Iris pigment epithelial cell (primary cell): ENCODE measurements at places on chromosomes 2 and 18.
A peak's percentile ranks its signal among the peaks of the same experiment; 100 is the strongest.

DNA sequence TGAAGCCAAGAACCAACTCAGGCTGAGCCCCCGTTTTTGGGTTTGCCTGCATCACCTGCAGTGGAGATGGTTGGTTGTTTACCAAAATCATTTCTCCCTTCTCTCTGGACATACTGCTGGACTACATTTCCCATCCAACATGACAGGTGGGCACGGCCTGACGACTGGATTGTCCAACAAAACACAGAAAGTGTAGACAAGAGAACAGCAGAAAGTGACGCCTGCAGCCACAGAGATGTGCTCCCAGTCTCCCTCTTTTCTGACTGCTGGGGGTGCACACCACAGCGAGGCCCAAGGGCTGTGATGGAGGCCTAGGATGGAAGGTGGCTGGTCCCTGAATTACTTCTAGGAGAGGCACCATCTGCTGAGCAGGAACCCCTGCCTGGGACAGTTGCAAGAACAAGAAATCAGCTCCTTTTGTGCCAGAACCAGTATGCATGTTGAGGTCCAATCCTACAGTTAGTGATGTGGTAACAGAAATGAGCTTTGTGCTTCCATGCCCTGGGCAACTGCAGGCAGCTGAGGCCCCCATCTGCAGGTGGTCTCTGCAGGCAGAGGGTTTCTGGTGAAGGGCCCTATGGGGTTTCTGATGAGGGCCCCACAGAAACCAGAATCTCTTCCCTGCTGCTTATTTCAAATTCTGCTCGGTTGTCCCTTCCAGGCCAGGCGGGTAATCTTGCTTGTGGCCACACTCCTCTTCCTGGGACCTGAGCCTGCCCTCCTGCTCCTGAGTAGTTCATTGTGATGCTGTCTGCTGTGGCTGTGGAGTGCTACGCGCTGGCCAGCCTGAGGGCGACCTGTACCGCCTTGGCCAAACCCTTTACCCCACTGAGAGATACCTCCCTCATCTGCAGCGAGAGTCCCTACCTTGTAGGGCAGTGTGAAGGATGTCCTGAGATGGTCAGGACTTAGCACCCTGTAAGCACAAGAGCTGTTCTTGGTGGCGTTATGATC is 168.3 kb downstream of the ASB1 start:
- DNase-seq, result no peak

- DNase-seq, result no peak
Observed at GRCh38 chr2:175630280-175631244, 371.5 kb downstream of the LNPK start.

- no peak for DNase-seq
Observed at GRCh38 chr2:383888-384287, 96.0 kb upstream of the ALKAL2 start.

DNA sequence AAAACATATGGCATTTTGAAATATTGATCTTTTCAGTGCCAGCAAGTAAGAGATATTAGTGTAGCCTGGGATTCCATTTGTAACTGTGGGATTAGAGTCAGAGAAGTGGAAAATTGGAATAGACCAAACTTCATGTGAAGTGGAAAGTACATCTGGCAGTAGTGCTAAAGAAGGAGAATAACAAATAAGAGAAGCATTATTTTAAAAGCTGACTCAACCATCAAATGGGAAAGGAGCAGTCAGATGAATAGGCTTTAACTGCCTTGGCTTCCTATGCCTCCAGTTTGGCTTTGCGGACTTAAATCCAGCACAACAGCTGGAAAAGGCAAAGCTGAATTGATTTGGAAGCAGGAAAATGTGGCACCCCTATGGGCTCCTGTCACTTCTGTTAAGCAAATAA is 623.1 kb downstream of the TSN start:
- no peak for DNase-seq

- peak; percentile 82 for DNase-seq
Observed at GRCh38 chr2:159073256-159073655, 104.8 kb downstream of the TANC1 start.

DNA sequence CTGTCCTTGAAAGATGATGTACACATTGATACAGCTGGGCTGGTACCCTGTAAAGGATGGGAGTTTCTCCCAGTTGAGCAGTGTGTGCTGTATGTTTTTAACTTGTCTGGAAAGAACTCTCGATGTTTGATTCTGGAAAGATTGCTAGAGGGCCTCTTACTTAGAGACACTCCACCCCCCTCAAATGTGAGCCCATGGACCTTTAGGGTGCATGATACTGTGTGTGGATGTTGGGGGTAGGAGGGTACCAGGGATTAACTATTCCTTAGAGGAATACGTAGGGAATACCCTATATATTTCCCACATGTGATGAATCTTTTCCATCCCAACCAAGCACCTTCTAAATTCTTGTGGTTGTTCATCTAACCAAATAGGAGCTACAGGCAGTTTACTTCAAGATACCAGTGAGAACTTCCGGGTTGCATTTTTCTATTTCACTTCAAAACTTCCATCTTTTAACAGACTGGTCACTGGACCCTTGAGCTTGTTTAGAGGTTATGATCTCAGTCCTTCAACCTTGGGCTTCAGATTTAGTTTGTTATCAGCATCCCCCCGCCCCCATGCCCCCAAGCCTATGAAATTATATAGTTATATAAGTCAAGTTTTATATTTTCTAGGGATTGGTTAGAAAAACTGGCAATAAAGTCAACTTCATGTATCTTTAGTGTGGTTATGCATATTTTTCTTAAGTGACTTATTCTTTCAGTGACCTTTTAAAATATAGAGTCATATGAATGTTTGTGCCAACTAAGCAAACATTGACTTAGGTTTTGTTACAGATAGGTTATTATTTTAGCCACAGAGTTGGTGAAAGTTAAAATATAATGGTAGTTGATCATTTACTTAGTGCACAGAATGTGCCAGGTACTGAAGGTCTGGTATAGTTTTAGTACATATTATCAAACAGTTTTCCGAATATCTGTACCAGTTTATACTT is 18.2 kb downstream of the AFTPH start:
- no peak for DNase-seq

DNA sequence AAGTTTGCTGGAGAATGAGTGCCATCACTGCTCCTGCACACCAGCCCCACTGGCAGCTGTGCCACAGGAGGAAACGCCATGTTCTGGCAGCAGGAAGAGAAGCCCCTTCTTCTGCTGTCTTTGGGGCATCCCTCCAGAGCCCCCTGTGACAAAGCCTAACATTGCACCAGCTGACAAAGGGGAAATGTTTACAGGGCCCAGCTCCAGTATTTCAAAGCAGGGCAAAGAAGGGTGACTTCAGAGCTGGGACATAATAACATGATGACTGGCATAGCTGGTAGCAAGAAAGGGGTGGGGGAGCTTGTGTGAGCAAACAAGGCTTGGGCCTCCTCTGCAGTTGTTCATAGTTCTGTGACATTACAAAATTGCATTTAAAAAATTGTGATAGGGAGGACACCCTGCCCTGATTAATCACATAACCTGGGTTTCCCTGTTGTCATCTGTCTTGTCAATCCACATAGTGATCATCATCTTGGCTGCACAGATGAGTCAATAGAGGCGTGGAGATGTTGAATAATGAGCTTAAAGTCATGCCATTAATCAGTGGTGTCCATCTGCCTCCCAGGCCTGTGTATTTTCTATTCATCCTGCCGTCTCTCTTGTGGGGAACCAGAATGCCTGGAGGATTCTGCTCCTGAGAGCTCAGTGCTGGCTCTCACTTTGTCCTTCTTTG is 29.1 kb upstream of the PDIA6 start:
- no peak for DNase-seq

- DNase-seq, result peak; percentile 11
Observed at GRCh38 chr18:36752929-36753865, 75.6 kb downstream of the TPGS2 start.

- no peak for DNase-seq
Observed at GRCh38 chr18:23351521-23351920, 101.6 kb upstream of the RIOK3 start.

DNA sequence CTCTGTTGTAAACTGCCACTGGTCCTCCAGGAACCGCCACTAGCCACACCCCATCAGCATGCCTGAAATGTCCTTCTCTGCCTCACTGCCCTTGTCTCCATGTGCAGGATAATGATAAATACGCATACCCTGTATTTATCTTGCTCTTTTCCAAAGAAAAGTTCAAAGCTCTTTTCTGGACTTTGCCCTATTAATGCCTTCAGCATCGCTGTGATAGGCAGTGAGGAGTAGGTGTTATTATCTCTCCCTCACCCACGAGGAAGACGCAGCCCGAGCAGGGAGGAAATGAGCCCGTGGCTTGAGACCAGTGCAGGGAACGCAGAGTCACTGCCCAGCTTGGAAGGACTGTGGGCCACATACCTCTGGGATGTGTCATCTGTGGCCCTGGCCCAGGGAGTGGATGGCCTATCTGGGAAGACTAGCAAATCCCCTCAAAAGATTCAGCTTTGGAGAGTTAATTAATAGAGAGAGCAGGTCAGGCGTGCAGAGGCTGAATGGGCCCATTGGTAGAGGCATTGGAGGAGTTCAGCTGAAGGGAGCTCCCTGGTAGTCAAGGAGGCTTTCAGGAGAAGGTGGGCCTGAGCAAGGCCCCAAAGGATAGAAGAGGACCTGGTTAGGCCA is 39.5 kb upstream of the MCFD2 start:
- peak; percentile 89 for DNase-seq

GRCh38 chr2:109683452-109683851 is 69.3 kb downstream of the SOWAHC start:
- no peak for DNase-seq

- DNase-seq, result peak; percentile 48
Observed at GRCh38 chr2:54366487-54367280, 89.4 kb upstream of the SPTBN1 start.

- DNase-seq, result no peak
Observed at GRCh38 chr2:188129677-188130076, 162.0 kb upstream of the GULP1 start.

DNA sequence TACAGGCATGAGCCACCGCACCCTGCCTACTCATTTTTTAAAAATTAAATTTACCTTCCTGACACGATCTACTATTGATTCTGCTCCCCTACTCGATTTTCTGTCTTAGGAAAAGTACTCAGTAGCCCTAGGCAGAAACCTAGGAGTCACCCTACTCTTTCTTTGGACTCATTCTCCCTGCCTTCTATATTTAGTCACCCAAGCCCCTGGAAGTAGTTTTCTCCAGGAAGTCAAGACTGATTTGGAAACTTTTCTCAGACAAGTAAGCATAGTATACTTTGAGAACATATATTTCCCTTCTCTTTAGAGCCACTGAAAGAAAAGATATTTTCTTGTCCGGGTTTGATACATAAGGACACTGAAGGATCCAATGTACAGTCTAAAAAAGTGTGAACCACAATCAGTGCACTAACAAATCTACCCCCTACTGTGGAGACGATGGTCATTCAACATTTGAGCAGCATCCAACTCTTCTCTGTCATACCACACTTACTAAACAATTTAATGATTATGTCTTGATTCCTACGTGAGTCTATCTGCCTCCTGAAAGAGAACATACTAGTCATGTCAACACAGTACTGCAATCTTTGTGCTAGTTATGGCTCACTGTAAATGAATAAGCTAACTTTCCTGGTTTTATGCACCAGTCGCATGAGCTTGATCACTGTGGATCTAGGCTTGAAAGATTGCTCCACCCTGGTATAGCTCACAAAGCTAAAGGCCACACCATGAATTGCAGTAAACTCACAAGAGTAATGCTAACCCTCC is 19.8 kb downstream of the YWHAQ start:
- no peak for DNase-seq

DNA sequence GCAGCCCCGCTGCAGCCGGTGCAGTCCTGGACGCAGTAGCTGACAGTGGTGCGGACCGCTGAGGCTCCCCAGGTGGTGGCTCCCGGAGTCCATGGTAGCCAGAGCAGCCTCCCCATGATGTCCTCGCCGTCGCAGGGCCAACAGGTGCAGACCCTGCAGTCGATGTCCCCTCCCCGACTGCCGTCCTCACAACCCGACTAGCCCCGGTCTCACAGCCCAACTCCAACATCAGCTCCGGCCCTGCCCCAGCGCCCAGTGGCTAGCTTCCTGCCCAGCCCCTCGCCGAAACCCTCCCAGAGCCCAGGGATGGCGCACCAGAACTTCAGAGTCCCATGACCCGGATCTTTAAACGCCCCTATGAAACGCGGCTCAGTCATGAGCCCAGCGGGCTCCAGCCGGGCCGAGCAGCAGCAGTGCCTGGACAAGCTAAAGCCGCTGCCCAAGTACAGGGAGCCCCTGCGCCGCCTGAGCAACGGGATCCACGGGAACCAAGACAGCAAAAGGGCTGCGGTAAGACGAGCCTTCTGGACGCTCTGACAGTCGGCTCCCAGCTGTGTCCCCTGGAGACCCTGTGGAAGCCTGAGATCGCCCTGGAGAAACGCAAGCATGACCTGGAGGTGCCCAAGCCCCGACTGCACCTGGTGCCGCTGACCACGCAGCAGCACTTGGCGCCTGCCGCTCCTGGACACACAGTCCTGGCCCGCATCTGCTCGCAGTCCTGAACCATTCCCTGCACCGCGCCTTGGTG is 53.8 kb upstream of the TUBA3E start:
- peak; percentile 4 for DNase-seq
